DMS79 treated with DMSO at 0.1 percent for 48 hours (cell line): ENCODE measurements at places on chromosomes 11 and 22.

- no peak for DNase-seq
These were observed 4.4 kb downstream of the SEC14L6 start for GRCh38 chr22:30541961-30542810.

GRCh38 chr11:45105984-45106375 lies 40.5 kb upstream of the PRDM11 start:
- no peak for DNase-seq

DNA sequence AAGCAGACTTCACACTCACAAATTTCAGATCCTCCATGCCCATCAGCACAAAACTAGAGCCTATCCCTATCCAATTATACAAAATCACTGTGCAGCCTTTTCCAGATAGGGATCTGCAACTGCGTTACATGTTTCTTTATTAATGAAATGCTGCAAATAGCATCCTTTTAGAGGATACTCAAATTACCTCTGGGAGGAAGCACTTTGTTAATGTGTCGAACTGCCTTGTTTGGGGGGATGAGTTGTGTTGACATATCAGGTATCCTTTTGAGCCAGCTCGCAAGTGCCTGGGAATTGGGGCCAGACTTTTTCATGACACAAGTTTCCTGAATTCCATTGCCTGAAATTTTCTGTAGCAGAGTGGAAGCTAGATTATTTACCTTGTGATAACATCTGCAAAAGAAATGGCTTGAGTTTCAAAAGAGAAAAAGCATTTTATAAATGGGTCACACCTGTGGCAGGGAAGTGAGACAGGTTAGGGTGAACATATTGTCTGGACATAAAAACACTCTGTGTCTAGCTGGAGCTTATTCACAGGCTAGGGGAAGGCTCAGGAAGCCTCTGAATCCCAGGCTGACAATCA lies 299.1 kb upstream of the MTNR1B start:
- no peak for DNase-seq

DNA sequence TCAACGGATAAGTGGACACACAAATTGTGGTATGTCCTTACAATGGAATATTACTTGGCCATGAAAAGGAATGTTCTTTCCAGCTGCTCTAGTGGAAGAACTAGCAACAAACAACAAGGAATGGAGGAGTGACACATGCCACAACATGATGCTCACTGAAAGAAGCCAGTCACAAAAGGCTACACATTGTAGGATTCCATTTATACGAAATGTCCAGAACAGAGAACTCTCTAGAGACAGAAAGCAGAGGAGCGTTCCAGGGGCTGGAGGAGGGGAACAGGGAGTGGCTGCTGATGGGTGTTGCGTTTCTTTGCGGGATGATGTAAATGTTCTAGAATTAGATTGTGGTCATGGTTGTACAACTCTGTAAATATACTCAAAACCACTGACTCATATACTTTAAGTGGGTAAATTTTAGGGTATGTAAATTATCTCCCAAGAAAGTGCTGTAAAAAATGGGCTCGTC lies 32.4 kb upstream of the PDGFB start:
- no peak for DNase-seq

DNA sequence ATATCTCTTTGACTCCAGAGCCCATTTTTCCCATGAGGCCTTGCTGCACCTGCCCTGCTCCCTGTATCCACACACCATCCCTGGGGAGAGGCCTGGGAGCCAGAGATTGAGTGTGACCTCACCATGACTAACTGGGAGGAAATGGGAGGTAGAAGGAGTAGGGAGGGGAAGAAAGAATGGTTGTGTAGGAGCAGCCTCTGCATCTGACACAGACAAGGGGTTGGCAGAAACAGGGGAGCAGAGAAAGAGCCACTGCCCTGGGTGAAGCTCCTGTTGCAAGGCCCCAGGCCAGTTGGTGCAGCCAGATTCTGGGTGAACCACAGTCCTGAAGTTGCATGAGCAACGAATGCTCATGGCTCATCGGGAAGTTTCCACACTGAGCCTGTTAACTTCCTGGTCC lies 32.4 kb downstream of the POU2F3 start:
- no peak for DNase-seq

- DNase-seq = peak; percentile 5
These were observed 68.2 kb downstream of the CD82 start for GRCh38 chr11:44633641-44634040.

DNA sequence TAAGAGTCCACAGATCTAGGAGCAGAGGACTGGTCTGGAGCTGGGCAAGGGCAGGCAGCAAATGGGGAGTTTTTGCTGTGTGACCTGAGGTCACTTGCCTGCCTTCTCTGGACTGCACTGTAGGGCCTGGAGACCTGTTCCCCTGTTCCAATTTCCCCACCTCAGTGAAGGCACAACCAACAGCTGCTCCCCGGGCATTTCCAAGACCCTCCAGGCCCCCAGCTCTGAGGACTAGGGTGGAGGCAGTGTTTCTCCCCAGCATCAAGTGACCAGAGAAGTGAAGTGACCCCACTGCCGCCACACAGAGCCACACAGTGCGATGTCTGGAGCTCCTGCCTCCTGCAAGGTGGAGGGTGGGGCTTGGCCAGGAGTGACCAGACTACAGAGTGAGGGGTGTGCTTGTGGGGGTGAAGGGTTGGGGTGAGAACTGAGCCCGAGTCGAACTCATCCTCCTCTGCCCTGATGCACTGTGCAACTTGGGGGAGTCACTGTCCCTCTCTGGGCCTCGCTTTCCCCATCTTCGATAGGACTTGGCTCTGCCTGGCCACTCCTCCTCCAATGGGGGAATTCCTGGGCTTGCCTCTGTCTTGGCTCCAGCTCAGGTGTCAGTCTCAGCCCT lies 21.6 kb downstream of the P2RY2 start:
- DNase-seq = no peak

GRCh38 chr22:38070250-38070921 lies 13.2 kb downstream of the PICK1 start:
- no peak for DNase-seq

DNA sequence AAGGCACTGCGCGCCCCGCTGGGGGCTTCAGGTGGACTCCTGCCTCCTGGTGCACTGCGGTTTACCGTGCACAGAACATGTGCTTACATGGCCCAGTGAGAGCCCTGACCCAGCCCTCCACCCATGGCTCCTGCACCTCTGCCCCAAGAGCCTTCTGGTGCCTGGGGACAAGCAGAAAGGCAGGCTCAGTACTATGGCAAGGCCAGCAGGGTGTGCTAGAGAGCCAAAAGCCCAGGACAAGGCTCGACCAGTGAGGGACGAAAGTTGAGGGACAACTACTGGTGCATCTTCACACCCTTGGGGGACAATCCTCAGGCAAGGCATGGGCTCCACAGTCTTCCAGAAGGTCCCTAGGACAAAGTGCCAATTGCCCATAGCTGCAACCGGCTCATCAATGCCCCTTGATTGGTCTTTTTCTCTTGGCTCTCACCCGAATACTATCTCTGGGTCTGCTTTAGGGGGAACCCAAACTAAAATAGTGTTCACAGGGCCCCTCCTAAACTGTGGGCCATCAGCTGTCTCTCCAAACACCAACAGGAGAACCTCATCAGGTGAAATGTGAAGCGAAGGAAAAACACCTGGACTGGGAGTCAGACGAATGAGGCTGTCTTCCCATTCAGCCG lies 13.5 kb downstream of the PGA5 start:
- peak; percentile 43 for DNase-seq

- DNase-seq = no peak
These were observed 33.9 kb upstream of the FAT3 start for GRCh38 chr11:92190535-92191206.

- DNase-seq = no peak
These were observed 43.8 kb upstream of the LARGE1 start for GRCh38 chr22:33964121-33964520.

DNA sequence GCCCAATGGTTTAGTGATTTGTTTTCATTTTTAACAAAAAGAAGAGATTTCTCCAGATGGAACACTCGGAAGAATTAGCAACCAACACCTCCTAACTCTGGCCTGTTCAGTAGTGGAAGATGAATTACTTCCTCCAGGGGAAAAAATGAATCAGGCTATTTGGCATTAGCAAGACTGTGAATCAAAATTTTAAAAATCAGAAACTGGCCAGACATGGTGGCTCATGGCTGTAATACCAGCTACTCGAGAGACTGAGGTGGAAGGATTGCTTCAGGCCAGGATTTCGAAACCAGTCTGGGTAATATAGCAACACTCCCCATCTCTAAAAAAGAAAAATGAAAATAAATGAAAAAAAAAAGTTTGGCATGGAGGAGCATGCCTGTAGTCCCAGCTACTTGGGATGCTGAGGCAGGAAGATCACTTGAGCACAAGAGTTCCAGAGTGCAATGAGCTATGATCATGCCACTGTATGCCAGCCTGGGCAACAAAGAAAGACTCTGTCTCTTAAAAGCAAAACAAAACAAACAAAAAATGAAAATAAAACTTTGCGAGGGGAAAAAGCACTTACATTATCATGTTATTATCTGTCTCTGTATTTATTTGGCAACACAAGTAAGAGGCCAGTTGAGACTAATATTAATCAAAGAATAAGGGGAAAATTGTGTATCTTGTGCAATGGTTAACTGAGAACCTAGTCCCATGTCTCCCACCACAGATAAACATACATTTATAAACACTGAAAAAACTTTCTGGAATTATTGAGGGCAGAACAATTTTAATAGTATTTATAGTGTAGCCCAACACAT lies 796.3 kb upstream of the ANO3 start:
- DNase-seq = no peak

- no peak for DNase-seq
These were observed 757 bp downstream of the SPI1 start for GRCh38 chr11:47377571-47378009.

- no peak for DNase-seq
These were observed 8.9 kb downstream of the KCNJ4 start for GRCh38 chr22:38446018-38446601.

DNA sequence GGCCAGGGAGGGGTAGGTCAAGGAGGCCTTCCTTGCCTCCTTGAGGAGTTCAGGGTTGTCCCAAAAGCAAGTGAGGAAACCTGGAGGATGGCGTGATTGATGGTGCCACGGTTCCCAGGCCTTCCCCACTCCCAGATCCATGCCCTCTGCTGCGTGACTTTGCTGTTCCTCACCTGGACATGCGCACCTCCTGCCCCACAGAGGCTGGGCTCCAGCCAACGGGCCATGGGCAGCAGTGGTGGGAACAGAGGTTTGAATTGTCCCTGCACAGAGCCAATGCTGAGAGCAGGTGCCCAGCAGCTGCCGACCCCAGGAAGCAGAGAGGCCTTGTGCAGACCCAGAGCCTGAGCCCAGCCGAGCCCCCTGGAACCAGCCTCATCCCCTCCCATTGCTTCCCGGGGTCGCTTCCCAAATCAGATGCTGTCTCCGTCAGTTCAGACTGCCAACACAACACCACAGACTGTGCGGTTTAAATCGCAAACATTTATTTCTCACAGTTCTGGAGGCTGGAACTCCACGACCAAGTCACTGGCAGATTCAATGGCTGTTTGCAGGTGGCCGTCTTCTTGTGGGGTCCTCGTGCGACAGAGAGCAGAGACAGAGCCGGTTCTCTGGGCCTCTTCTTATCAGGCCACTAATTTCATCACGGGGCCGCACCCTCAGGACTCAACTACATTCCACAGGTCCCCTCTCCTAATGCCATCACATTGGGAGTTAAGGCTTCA lies 6.2 kb upstream of the LINC01488 start:
- DNase-seq = no peak

DNA sequence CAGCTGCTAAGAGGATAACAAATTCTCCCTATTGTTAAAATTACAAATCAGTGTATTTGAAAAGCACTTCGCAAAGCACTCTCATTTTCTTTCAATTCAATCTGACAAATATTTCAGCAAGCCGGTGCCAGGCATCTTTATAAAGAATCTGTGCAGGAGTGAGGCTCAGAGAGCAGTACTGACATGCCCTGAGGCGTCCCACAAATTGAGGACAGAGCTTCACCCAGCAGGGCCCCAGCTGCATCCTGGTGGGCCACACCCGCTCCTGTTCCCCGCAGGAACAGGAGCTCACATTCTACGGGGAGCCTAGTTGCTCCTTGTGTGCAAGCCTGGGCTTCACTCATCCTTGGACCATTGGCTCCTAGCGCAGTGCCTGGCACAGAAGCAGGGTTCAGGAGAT lies 60.9 kb upstream of the EIF3D start:
- no peak for DNase-seq

GRCh38 chr11:19604679-19605375 lies 107.8 kb upstream of the NAV2 start:
- no peak for DNase-seq

GRCh38 chr11:44464741-44465140 lies 100.7 kb upstream of the CD82 start:
- DNase-seq = no peak

DNA sequence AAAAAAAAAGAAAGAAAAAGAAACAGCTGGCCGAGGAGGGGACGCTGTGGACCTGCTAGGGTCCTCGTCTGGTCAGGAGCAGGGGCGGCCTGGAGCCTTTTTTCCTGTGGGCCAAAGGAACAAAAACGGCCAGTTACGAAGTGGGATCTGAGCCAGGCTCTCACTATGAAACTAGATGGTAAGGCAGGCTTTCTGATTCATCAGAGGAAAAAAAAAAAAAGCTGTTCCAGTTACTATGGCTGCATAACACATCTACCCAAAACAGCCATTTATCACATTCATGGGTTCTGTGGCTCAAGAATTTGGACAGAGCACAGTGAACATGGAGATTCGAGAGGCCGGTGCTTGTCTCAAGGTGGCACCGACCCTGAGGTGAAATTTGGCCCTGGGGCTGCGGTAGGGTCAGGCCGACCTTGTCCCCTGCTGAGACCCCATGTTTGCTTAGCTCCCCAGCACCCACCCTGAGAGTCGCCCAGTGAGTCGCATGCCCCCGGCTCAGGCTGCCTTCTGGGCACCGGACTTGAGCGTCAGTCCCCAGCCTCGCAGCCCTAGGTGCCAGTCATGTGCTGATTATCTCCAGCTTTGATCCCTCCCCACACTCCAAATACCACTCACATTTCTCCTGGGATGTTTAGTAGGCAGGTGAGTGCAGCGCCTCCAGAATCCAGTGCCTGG lies 34.2 kb downstream of the MRGPRD start:
- DNase-seq = no peak

- DNase-seq = no peak
These were observed 17.7 kb downstream of the CDKN1C start for GRCh38 chr11:2867722-2868505.

DNA sequence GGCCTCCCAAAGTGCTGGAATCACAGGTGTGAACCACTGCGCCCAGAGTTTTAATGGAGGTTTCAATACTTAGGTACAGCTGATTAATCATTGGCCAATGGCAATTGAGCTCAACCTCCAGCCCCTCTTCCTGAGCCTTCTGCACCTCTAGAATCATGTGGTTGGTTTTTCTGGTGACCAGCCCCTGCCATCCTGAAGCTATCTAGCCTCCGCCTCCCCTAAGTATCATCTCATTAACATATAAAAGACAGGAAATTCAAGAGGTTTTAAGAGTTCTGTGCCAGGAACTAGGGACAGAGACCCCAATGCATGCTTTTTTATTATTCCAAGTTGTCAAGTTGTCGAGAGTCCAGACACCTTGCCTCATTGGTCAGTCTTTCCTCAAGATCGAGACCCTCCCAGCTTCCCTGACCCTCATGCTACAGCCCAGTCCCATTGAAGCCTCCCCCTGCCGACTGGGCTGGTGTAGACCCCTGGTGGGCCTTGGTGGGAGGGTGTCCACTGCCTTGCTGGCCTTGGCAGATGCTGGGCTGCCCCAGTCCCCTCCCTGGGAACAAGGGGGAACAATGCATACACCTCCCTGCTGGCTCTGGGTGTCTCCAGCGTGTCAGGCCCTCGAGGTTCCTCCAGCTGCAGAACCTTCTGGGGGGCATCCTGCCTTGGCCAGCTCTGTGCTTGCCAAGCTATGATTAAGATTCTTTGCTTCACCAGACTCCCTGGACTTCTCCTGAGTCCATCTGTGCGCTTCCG lies 148.0 kb downstream of the CTTN start:
- DNase-seq = no peak
